ENCODE measurements at places on chromosomes 3 and 15.

GRCh38 chr15:69916169-69916785 lies 181.4 kb downstream of the TLE3 start:
- DNase-seq = no peak

GRCh38 chr3:31240466-31240865 lies 292.3 kb upstream of the STT3B start:
- DNase-seq = no peak

DNA sequence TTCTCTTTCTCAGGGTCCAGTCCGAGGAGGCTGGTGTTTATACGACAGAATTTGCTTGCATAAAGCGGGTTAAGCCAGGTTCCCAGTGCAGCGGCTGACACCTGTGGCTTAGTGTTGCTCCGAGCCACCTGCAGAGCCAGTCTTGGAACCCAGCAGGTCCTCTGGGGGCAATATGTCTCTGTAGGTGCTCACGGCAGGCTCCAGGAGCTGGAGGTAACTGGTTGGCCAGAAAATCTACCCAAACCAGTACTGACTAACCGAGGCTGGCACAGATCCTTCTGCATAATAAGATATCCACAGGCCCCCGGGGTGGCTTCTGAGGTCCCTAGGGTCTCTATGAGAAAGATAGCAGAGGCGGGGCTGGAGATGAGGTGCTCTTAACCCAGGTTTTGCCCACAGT lies 3.2 kb downstream of the MGLL start:
- DNase-seq = no peak

GRCh38 chr3:80010021-80010571 lies 242.3 kb upstream of the ROBO1 start:
- no peak for DNase-seq

DNA sequence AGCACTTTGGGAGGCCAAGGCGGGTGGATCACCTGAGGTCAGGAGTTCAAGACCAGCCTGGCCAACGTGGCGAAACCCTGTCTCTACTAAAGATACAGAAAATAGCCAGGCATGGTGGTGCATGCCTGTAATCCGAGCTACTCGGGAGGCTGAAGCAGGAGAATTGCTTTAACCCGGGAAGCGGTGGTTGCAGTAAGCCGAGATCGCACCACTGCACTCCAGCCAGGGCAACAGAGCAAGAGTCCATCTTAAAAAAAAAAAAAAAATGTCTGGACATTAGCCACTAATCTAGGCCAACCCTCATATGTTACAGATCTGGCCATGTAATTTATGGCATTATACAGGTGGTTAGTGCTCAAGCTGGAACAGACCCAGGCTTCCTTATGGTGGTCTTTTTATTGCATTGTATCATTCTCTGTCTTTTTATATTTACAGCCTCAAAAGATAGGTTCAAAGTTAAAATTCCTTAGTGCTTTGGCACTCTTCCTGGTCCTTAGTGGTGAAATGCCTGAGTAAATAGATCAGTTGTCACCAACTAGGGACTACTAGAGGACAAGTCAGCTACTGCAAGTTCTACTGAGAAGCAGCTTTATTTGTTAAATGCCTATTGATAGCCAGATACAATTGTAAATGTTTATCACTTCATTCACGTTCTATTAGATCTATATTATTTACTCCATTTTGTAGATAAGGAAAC lies 16.0 kb downstream of the STARD9 start:
- DNase-seq = no peak

- DNase-seq = no peak
These were observed 218.4 kb downstream of the SOX2 start for GRCh38 chr3:181930105-181930504.

DNA sequence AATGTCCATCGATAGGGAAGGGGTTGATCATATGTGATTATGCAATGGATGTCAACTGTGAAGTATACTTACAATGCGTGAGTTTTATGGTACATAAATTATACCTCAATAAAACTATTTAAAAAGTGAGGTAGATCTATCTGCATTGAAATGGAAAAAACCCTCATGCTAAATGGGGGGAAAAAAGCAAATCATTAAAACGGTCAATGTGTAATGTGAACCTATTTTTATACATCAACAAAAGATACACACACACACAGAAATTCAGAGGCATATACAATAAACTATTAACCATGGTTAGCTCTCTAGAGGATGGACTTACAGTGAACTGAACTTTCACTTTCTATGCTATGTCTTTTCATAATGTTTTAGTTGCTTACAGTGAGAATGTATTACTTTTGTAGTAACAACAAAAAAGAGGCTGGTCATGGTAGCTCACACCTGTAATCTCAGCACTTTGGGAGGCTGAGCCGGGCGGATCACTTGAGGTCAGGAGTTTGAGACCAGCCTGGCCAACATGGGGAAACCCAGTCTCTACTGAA lies 23.1 kb downstream of the STIMATE start:
- no peak for DNase-seq

GRCh38 chr15:45523166-45523460 lies 558 bp upstream of the SLC30A4 start:
- no peak for DNase-seq

DNA sequence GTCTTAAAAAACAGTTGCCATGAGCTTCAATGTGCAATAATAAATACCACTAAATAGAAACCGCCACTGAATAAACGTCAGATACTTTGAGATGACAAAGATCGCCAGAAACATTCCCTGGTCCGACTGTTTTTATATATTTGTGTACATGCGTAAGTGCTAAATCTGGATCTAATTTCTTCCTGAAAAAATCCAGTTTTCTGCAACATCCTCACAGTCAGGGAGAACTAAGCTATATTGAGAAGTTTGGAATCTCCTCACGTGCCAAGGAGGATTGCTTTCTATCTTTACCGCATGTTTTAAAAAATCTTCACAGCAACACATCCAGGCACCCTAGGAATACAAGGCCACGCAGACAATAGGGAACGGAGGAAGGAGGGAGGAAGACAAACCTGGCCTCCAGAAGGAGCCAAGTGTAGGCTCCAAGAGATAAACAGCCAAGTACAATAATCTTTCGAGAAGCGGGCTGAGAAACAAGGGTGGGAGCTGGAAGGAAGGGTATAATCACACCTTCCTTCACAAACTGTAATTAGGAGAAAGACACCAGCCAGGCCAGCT lies 5.7 kb downstream of the VGLL4 start:
- no peak for DNase-seq

GRCh38 chr3:143677430-143677829 lies 170.8 kb downstream of the SLC9A9 start:
- DNase-seq = no peak

GRCh38 chr3:112394003-112394640 lies 61.2 kb downstream of the CD200 start:
- DNase-seq = no peak
